Astrocyte (in vitro differentiated cells and primary cell): ENCODE measurements at places on chromosomes 11 and 22. TPM values are rescaled to one million over a fixed set of nuclear protein-coding genes. Genes with fewer than 3 reads are reported as not detected.

DNA sequence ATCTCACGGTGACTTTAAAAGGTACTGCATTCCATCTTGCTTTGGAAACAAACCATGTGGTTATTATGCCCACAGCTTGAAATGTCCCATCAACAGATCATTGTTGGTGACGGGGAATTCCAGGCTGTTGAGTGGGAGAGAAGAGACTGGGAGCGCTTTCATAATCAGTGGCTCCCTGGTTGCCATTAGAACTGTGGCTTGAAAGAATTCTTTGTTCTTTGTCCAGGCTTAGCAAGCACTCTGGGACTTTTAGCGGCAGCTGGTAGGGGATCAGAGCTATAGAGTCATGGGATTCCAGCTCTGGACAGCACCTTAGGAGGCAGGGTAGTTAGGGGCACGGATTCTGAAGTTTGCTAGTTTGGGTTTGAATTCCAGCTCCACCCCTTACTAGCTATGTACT, 22.0 kb downstream of the MMP20 start:
- DNase-seq = peak; percentile 86

- no peak for DNase-seq
These were observed 954.6 kb downstream of the TBC1D22A start for GRCh38 chr22:47716890-47717615.

Gene LSP1
- 1.3 and 1.9 TPM in 2 replicates for total RNA-seq

DNA sequence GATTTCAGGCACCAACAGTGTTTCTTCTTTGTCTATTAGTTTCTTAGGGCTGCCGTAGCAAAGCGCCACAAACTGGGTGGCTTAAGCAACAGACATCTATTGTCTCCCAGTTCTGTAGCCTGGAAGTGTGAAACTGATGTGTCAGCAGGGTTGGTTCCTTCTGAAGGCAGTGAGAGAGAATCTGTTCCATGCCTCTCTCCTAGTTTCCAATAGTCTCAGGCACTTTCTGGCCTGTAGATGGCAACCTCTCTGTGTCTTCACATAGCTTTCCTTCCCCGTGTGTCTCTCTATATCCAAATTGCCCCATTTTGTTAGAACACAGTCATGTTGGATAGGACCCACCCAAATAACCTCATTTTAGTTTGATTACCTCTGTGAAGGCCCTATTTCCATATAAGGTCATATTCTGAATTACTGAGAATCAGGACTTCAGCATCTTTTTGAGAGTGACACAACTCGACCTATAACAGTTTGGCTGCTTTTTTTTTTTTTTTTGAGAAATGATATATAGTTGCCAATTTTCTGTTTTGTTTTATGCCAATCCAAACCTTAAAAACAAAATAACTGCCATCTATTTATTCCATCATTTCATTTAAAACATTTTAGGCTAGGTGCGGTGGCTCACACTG, 108.2 kb downstream of the SLC36A4 start:
- DNase-seq = peak; percentile 20

Gene IGF2
- total RNA-seq = 188 and 209 TPM in 2 replicates

Gene POU2AF1
- total RNA-seq = not detected in 2 replicates

Gene FBXO7
- total RNA-seq = 85.2 and 85.9 TPM in 2 replicates

DNA sequence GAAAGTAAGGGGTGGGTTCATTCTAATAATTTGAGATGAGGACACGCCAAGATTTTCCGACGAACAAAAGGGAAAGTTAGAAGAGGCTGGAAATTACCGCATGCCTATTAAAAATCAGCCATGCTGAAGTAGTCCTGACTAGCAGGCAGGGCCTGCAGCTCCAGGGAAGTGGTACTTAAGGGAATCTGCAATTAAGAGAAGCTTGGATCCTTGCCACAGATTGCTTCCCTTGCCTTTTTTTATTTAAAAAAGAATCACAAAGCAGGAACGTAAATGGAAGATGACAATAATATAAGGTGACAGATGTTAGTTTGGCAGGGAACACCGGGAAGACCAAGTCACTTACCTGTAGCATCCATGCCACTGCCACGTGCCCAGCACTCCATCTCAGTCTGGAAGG, 359.3 kb downstream of the CADM1 start:
- no peak for DNase-seq

- no peak for DNase-seq
These were observed 57.1 kb upstream of the TIMP3 start for GRCh38 chr22:32744176-32744959.

Gene GAL
- total RNA-seq = 23.4 and 26.3 TPM in 2 replicates

GRCh38 chr22:19632668-19633148, 81.6 kb upstream of the SEPTIN5 start:
- DNase-seq = no peak

DNA sequence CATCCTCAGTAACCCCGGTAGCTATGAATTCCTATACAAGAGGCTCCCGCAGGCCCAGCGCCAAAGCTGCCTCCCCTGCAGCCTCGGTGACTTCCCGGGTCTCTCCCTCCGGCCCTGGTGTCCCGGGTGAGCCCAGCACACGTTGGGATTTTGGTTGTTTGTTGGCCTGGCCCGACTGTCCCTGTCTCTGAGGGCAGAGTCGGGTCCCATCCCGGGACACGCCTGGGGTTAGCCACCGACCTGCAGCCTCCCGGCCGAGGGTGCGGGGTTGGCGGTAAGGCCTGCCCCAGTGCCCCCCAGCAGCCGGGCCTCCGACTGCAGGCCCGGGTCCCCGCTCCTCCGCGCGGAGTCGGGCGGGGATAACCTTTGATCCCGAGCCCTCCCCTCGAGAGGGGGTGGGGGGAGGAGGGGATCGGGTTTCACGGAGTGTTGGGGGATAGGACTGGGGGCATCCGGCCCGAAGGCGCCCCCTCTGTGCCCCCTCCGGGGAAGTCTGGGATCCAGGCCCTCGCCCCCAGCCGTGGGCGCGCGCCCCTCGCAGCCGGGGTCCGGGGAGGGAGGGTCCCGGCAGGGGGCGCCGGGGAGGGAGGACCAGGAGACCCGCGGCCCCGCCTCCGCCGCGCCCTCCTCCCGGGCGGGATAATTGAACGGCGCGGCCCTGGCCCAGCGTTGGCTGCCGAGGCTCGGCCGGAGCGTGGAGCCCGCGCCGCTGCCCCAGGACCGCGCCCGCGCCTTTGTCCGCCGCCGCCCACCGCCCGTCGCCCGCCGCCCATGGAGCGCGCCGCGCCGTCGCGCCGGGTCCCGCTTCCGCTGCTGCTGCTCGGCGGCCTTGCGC, at the start of gene FBLN1:
FBLN1 (plus strand) TSS at position 669 of the 835 bp plus-strand sequence; CDS start at position 772, 103 bp downstream.
- no peak for DNase-seq

- DNase-seq = no peak
These were observed 95.6 kb downstream of the LDLRAD3 start for GRCh38 chr11:36039471-36039870.

Gene OR51I1
- not detected in 2 replicates for total RNA-seq

Gene VSIG10L2
- not detected in 2 replicates for total RNA-seq

- no peak for DNase-seq
These were observed 373.3 kb upstream of the CCDC90B start for GRCh38 chr11:83659466-83659865.

Gene RFPL2
- total RNA-seq = 0.25 TPM in 1 of 2 replicates, not detected in the other

DNA sequence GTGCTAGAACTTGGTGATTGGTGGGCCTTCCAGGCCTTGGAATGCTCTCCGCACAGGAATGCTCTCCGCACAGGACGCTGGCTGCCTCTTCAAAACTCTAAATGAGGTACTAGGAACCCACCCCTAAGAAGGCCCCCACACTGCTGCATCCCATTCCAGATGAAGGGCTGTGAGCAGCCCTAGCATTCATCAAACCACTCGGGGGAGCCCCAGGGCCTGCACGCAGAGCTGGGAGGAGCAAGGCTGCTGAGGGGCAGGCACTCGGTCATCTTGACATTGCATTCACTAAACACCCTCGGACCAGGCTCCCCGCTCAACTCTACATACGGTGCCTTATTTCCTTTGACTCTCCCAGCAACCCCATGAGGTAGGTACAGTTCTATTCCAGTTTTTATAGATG, 49.2 kb upstream of the EMID1 start:
- no peak for DNase-seq

DNA sequence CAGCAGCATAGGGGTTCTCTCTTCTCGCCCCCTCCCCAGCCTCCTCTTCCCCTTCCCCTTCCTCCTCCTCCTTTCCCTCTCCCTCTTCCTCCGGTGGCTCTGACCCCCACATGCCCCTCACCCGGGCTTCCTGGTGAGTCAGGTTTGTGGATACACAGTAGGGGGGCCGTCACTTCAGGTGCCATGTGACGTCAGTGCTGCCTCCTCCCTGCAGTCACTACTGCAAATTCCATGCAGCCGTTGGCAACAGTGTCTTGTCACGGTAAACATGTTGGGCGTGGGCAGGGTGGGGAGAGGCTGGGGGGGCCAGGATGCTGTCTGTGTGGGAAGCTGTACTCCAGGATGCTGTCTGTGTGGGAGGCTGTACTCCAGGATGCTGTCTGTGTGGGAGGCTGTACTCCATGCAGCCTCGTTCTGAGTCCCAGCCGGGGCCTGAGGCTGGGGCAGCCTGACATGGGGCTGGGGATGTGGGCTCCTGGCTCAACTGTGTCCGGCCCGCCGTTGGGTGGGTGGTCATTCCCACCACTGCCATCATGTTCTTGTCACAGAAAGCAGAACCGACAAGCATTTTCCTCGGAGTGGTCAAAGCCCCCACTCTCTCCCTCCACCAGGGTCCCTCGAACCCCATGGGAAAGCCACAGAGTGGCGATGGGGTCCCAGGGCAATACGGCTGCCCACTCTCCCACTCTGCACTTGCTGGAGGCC, 2.4 kb upstream of the MUC2 start:
- DNase-seq = peak; percentile 57

Gene SLC17A6
- not detected in 2 replicates for total RNA-seq

DNA sequence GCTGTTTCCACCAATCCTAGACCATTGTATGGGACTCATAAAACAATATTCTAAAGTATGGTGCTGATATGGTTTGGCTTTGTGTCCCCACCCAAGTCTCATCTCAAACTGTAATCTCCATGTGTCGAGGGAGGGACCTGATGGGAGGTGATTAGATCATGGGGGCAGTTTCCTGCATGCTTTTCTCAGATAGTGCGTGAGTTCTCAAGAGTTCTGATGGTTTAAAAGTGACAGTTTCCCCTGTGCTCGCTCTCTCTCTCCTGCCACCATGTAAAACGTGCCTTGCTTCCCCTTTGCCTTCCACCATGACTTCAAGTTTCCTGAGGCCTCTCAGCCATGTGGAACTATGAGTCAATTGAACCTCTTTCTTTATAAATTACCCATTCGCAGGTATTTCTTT, 29.2 kb upstream of the FEZ1 start:
- no peak for DNase-seq

GRCh38 chr11:43735961-43736360, 55.4 kb downstream of the HSD17B12 start:
- peak; percentile 83 for DNase-seq

Gene TMPRSS13
- total RNA-seq = 0.10 and 0.66 TPM in 2 replicates

- DNase-seq = no peak
These were observed 501 bp upstream of the PTPN5 start for GRCh38 chr11:18791969-18792628.

DNA sequence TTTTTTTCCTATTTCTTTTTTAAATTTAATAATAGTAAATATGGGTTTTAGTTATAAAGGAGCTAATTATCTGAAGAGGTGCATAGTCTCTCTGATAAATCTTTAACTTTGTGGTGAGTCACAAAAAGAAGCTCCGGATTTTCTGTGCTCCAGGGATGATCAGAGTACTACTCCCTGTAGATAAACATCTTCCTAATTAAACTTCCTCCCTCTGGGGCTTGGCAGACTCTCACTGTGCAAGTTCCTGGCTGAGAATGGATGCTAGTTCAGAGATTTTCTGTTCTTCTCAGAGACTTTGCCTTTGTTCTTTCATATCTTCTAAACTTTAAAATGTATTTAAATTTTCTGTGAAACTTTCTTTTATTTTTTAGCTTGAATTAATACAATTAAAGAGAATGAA, at the start of gene OR10G7:
OR10G7 (minus strand) TSS at position 72 of the 400 bp plus-strand sequence. CDS start 2,324 bp downstream, outside the sequence.
- DNase-seq = no peak

GRCh38 chr11:67516806-67517205, 6.4 kb downstream of the CABP2 start:
- no peak for DNase-seq

DNA sequence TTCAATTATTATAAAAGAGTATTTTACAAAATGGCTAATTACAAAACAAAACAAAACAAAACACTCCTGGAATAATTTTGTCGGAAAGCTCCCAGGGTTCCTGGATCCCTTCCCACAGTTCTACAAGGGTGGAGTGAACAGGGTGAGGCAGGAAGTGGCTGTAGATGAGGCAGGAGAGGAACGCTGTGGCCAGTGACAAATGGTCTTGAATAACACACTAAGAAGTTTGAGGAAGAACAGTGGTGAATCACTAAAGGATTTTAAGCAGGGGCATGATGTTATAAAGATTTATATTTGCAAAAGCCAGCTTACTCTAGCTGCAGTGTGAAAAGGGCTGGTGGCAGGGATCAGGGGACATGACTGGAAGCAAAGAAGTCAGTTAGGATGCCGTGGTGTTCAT, 33.8 kb upstream of the APOA1 start:
- peak; percentile 93 for DNase-seq

DNA sequence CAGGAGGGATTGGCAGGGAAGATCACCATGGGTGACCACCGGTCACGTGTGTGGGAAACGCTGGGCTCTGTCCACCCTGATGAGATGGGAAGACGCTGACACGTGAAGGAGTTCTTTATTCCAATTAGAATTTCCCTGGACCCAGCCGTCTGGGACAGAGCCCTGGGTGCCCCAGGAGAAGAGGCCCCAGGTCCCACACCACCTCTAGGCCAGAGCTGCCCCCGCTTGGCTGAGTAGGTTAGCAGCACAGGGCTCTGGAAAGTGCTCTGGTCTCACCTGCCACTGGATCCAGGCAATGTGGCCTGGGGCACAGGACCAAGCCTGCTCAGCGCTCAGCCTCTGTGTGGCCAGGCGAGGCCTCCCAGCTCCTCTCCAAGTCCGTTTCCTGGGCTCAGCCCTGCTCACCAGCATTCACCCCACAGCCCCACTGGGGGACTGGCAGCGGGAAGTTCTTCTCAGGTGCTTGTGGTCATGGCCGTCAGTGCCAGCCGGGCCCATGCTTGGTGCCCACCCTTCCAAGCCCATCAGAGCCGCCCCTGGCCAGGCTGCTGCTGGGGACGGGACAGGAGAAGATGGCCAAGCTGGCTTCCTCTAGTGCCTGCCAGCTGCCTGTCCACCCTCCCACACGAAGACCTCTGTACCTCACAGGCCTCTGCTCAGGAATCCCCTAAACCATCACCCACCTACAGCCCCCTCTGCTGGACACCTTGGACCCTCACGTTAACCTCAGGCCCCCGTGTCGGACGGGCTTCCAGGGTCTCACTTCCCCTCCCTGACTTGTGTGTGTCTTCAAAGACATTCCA, 62.5 kb upstream of the FGF3 start:
- no peak for DNase-seq

DNA sequence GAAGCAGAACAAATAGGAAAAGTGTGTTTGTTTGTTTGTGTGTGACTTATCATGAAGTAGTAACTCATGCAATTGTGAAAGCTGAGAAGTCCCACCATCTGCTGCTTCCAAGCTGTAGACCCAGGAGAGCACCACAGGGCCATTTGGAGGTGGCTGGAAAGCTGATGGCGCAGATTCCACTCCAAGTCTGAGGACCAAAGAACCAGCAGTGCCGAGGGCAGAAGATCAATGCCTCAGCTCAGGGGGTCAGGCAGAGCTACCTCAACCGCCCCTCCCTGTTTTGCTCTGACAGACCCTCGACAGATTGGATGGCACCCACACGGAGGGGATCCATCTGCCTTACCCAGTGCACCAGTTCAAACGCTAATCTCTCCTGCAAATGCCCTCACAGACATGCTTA, 896.2 kb downstream of the BRD1 start:
- no peak for DNase-seq

- DNase-seq = peak; percentile 52
These were observed 49.0 kb upstream of the BIRC3 start for GRCh38 chr11:102268083-102268984.
